Left colon (tissue), 2 donors: ENCODE measurements at places on chromosomes 1 and 21. TPM values are rescaled to one million over a fixed set of nuclear protein-coding genes. Genes with fewer than 3 reads are reported as not detected.

The KANK4 gene
- total RNA-seq, result 0.50 TPM

The MCM3AP gene
- total RNA-seq, result 94.3 TPM

GRCh38 chr21:15826147-15826780, 96.5 kb downstream of the USP25 start:
- DNase-seq, result no peak

The SYF2 gene
- total RNA-seq, result 46.3 TPM

DNA sequence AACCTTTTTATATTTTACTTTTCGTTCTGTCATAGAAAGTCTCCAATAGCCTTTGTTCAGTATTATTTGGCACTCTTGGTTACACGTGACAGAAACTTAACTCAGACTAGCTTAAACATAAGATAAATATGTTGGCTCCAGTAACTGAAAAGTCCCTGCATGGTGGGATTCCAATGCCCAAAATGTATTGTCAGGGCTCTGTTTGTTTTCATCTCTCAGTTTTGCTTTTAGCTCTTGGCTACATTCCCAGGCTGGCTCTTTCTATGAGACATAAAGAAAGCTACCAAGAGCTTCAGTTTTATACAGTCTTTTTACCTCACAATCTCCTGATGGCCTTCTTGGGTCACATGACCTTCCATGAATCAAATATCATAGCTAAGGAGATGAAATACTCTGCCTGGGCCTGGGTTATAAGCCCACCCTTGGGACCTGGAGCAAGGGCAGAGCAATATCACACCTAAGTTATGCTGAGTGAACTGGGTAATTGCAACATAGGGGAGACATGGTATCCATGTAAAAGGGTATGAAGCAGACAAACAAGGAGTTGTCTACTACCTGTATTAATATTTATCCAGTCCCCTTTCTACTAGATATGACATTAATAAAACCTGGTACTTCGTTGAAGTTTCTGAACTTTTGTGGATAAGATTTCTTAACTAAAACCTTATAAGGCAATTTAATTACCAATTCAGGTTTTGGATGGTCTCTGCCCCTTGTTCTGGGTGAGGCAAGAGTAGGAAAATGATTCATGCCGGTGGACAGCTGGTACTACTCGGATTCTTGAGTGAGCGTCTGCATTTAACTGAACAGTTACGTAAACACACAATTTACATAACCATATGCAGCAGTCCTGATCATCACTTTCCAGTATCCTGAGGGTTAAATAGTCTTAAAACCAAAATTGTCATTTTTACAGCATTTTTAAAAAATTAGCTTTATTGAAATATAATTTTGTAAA, 442.3 kb downstream of the GPATCH2 start:
- no peak for DNase-seq

DNA sequence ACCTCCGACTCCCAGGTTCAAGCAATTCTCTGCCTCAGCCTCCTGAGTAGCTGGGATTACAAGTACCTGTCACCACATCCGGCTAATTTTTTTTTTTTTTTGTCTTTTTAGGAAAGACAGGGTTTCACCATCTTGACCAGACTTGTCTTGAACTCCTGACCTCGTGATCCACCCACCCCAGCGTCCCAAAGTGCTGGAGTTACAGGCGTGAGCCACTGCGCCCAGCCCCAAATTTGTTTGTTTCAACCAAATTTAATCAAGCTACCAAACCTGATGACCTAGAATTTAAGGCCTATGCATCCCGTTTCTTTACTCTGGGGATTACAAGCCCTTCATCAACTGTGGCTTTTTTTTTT, 58.3 kb upstream of the TBX15 start:
- no peak for DNase-seq

- DNase-seq, result no peak
These were observed 335.9 kb downstream of the RGS7 start for GRCh38 chr1:241020851-241021697.

- no peak for DNase-seq
These were observed 104.2 kb upstream of the IPO9 start for GRCh38 chr1:201724766-201725118.

- DNase-seq, result no peak
These were observed 80.1 kb downstream of the TTLL7 start for GRCh38 chr1:83918688-83919285.

The NBPF6 gene
- total RNA-seq, result 0.89 TPM
